ENCODE measurements at places on chromosomes 16 and 17.
A peak's percentile ranks its signal among the peaks of the same experiment; 100 is the strongest.

DNA sequence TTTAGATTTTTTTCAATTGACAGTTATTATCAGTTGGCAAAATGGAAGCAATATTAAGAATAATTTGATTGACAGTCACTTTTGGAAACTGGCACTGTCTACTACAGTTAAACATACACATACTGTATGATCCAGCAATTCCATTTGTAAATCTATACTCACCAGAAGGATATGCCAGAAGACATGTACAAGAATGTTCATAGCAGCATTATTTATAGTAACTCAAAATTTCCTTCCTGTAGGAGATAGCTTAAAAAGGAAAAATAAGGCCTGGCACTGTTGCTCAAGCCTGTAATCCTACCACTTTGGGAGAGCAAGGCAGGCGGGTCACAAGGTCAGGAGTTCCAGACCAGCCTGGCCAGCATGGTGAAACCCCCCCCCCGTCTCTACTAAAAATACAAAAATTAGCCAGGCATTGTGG lies 89.3 kb downstream of the VMP1 start:
- no peak for DNase-seq

GRCh38 chr16:805474-805873 lies 4.9 kb upstream of the GNG13 start:
- DNase-seq: no peak

GRCh38 chr16:89687092-89687940 lies 827 bp downstream of the CDK10 start:
- no peak for DNase-seq

- DNase-seq: no peak
Observed at GRCh38 chr16:69055008-69055407, 50.4 kb upstream of the HAS3 start.

DNA sequence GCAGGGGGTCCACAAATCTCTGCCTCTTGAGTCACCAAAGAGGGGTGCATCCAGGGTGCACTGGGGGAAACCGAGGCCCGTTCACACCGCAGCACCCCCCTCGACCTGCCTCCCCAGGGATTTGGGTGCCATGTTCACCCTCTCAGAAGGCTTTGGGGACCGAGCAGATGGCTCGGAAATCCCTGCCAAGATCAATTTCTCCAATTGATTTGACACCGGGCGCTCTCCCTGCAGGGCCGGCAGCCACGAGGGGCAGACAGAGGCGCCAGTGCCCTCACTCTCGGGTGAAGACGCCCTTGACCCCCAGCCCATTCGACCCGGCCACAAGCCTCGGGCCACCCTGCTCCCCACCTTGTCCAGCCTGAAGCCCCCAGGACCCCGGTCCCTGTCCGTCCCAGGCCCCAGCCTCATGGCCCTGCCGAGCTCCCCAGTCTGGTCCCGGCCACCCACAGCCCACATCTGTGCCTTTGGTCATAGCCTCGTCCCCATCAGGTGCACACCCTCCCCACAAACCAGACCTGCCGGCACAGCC lies 9.3 kb downstream of the SSTR5 start:
- no peak for DNase-seq

GRCh38 chr17:33124871-33125551 lies 133.4 kb downstream of the SPACA3 start:
- DNase-seq: no peak

GRCh38 chr17:72030067-72030899 lies 90.5 kb upstream of the SOX9 start:
- no peak for DNase-seq

DNA sequence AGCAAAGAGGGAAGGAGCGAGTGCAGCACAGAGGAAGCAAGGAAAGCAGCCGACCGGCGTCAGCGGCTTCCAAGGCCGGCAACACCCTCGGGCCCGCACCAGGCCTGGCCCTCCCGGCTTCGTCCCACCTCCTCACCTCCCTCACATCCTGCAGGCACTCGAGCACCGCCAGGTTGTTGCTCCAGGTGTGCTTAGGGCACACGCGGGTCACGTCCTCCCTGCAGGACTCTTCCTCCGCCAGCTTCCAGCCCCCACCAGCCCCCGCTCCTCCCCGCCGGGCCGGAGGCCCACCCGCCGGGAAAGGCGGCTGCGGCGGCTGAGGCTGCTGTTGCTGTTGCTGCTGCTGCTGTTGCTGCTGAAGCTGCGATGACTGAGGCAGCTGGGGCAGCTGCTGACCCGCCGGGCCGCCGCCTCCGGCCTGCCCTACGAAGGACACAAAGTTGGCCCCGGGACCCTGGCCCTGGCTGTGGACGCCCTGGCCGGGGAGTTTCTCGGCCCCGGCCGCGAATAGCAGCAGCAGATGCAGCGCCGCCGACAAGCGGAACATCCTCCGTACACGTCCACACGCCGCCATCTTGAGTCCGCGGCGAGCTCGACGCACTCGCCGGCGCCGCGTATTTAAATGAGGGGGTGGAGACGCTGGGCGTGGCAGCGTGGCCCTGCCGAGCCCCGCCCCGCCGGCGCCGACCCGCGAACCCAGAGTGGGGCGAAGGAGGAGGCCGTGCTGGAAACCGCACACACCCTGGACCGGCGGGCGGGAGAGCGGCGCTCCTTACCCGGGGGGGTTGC lies at the start of gene GLG1:
TSS of gene GLG1 (minus strand) at position 594 of the 789 bp plus-strand sequence. CDS start at position 574, 20 bp downstream.
- no peak for DNase-seq

GRCh38 chr17:58324409-58325288 lies 3.9 kb downstream of the TSPOAP1 start:
- DNase-seq: no peak

DNA sequence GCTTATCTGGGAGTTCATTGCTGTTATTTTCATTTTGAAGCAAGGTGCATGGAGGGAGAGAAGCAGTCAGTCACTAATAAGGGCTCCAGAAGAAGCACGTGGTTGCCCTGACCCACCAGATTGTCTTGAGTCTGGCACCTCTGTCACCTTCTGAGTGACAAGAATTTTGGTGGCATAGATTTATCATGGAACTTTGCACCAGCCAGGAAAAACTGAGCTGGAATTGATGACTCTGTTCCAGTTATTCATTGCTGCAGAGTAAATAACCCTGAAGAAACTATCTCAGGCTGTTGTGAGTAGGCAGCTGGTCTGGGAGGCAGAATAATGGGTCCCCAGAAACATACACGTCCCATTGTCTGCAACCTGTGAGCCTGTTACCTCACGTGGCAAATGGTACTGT lies 44.8 kb downstream of the HSD17B2 start:
- DNase-seq: no peak

DNA sequence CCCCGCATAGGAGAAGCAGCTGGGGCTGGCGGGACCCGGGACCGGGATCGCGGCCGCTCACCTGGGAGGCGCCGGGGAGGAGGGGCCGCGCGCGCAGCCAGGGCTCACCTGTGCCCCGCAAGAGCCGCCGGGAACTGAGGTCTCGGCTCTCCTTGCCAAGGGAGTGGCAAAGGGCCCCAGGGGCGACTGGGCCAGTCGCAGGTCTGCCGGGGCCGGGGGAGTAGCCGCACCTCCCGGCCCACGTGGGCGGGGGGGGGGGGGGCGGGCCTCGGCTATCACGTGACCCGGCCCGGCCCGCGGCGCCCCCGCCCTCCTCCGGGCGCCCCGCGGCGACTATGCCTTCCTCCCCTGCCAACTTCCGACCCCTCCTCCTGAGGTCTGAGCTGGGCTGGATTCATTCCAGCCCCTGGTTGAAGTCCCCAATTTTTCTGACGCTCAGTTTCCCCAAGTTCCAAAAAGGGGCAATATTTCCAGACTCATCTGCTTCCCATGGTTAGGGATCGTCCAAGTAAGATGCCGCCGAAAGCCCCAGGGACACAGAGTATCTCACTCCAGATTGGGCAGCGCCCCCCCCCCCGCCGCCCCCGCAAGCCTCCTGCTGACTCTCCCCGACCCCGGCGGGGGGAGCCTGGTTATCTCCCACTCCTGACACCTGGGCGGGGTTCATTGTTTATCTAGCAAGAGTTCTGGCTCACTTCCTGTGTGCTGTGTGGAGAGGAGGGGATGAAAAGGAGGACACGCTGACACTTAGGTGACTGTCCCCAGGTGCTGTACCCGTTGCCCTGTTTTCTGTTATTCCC lies at the start of gene TMC6:
TSS of gene TMC6 (minus strand) at position 205 of the 800 bp plus-strand sequence. CDS start 1,923 bp downstream, outside the sequence.
- DNase-seq: no peak

GRCh38 chr17:78387977-78388941 lies 9.8 kb downstream of the PGS1 start:
- DNase-seq: peak; percentile 56

GRCh38 chr16:31409433-31409832 lies 16.3 kb downstream of the ITGAD start:
- no peak for DNase-seq

- DNase-seq: no peak
Observed at GRCh38 chr17:60361889-60362288, 30.0 kb downstream of the USP32 start.

- no peak for DNase-seq
Observed at GRCh38 chr17:73901661-73902415, 257.6 kb upstream of the SDK2 start.

GRCh38 chr17:38703742-38704605 lies 1.1 kb upstream of the MLLT6 start:
- DNase-seq: peak; percentile 62

- no peak for DNase-seq
Observed at GRCh38 chr16:78096386-78096785, 3.1 kb upstream of the WWOX start.

GRCh38 chr16:15757630-15758251 lies 99.1 kb downstream of the MYH11 start:
- no peak for DNase-seq

GRCh38 chr17:12133183-12133582 lies 112.5 kb downstream of the MAP2K4 start:
- DNase-seq: no peak

DNA sequence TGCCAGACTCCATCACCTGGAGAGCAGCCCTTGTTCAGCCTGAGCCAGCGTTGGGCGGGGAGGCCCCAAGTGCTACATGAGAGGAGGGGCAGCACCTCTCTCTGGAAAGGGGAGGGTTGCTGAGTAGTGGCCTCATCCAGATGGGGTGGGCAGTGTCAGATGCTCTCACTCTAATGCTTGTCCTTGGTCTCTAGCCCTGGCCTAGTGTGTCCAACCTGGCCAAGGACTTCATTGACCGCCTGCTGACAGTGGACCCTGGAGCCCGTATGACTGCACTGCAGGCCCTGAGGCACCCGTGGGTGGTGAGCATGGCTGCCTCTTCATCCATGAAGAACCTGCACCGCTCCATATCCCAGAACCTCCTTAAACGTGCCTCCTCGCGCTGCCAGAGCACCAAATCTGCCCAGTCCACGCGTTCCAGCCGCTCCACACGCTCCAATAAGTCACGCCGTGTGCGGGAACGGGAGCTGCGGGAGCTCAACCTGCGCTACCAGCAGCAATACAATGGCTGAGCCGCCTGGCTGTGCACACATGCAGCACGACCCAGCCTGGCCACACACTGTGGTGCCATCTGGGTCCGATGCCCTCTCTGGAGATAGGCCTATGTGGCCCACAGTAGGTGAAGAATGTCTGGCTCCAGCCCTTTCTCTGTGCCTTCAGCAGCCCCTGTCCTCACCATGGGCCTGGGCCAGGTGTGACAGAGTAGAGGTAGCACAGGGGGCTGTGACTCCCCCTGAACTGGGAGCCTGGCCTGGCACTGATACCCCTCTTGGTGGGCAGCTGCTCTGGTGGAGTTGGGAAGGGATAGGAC lies 4.3 kb downstream of the CTRL start:
- DNase-seq: no peak

DNA sequence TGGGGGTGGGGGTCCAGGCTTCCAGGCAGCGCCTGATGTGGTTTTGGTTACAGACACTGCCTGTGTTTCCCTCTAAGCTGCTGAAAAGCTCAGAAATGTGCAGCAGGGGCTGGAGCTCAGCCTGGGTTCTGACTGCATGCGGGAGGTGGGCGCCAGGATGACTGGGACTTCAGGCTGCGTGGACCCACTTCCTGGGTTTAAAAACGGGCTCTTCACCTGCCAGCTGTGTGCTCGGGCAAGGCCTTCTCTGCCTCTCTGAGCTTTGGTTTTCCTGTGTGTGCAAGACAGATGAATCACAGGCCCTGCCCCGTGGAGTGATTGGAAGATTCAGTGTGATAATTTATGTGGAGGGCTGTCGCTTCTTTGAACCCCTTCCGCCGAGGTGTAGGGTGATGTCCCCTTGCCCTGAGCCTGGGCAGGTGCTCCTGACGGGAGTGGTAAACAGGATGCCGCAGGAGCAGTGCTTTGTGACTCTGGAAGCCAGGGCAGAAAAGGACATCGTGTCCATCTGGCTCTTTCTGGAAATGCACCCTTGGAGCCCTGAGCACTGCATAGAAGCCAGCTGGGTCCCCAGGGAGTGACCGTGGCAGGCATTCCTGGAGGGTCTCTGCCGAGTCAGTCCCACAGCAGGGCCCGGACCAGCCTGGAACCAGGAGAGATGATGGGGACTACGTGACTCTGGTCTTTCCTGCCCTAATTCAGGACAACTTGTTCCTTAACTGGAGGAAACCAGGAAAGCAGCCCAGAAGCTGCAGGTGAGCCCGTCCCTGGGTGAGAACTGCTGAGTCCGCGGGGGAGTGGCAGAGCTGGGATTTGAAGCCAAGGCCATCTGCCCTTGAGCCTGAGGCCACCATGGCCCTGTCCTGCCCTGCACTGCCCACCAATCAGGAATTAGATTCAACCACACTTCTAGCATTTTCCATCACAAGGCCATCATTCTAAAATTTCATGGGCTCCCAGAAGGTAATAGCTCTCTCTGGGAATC lies 28.5 kb upstream of the SLC7A5 start:
- no peak for DNase-seq

DNA sequence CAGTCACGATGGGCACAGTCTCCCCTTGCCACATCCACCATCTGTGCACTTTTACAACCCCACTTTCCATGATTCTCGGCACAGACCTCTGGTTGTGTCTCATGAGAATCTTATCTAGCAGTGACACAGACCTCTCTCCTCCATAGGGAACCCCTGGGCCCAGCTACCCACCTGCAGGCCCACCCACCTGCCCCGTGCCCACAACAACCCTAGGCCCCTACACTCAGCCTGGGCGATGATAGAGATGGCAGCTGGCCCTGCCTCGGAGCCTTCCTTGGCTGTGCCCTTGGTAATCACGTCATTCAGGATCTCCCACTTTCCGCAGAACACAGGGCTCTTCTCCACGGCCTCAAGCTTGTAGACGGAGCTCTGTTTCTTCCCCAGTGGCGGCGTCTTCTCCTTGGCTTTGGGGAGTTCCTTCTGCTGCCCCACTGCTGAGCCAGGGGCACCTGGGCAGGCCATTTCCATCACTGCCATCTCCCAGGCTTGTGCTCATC lies 26.5 kb downstream of the MAP3K14 start:
- DNase-seq: no peak

GRCh38 chr16:53998024-53998810 lies 288.4 kb downstream of the IRX3 start:
- DNase-seq: no peak

DNA sequence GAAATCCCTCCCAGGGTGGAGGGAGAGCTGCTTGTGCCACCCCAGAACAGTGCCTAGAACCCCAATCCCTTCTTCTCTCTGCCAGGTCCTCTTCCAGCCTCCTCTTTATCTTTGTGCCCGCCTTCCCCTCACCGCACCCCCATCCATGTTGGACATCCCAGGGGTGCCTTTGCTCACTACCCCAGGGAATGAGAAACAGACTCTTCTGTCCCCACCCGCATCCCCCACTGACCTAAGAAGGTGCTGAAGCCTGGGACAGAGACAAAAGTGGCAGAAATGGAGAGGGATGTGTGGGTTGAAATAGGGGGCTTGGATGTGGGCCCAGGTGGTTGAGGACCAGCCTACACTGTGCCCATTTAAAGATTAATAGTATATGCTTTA lies 17.0 kb downstream of the ALOX15B start:
- DNase-seq: no peak

All from NCI-H187 treated with DMSO at 0.1 percent for 48 hours (cell line).